ENCODE measurements at places on chromosomes 1 and 21.

DNA sequence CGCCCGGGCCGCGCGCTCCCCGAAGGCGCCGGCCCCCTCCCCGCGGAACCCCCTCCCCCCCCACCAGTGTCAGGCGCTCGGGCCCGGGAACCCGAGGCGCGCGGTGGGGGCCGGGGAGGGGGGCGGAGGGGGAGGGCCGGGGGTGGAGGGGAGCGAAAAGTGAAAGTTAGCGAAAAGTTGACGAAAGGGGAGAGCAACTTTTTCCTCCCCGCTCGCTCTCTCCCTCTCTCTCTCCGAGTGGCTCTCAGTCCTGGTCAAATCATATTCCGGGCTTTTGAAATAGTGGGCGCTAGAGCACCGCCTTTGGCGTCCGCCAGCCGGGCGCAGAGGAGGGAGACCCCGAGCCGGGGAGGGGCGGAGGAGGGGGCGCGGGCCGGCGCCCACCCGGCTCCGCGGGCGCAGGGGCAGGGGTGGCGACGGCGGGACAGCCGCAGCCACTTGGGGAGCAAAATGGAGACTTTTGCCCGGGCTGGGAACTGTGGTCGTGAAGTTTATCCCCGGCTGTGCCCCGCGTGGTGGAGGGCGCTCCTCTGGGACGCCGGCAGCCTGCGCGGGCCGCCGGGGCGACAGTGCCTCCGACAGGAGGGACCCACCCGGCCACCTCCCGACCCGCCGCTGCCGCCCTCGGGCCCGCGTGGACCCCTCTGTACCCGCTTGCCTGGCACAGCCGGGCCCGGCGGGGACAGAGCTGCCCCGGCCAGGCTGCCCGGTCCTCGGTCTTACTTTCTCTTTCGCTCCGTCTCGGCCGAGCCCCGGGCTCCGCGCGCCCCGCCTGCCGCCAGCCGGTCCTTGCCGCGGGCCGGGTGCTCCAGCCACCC is 697 bp downstream of the PRDM16 start:
- no peak for DNase-seq

GRCh38 chr1:14897547-14897946 is 256.0 kb upstream of the TMEM51 start:
- no peak for DNase-seq

- DNase-seq, result no peak
Observed at GRCh38 chr1:229464672-229465071, 30.8 kb upstream of the ACTA1 start.

GRCh38 chr1:37098237-37098636 is 63.9 kb upstream of the GRIK3 start:
- DNase-seq, result no peak

- no peak for DNase-seq
Observed at GRCh38 chr21:28339403-28339802, 653.3 kb downstream of the LTN1 start.

GRCh38 chr1:243970077-243970476 is 81.0 kb upstream of the ZBTB18 start:
- DNase-seq, result no peak
